Karpas-422 (cell line): ENCODE measurements at places on chromosomes 13 and 19.

DNA sequence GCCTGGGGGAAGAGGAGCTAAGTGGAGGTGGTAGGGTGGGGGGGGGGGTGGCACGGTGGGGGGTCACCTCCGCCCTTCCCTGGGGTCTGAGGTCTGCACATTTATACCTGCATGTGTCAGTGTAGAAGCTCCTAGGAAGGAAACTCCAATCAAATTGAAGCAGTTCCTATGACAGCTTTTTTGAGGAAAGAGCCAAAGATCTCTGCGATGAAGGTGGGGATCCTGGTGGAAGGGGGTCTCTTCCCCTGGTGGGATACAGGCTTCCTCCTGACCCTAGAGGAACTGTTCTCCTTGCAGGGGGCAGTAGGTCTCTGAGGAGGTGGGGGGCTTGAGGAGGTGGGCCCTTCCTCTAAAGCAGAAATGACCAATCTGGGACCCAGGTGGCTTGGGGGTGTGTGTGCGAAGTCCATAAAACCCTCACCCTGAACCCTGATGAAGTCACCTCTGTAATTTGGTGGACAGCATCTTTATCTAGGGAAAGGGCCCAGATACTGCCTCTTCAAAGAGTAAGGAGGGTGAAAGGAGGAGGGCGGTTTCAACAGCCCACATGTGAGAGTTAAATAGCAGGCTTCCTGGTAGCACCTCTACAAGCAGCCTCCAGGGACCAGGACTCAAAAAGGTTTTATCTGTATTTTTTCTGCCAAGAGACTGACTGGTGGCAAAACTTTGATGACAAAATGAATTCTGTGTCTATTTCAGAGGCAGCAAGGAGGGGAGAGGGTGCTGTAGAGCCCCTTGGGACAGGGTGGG, 12.9 kb downstream of the RANBP3 start:
- DNase-seq: no peak

- peak; percentile 87 for DNase-seq
Measured at GRCh38 chr19:18419195-18419698, at the start of gene SSBP4. Gene SSBP4 (plus strand): TSS chr19:18419398. CDS start chr19:18419649, 251 bp downstream.

- DNase-seq: peak; percentile 70
Measured at GRCh38 chr19:4362831-4363545, 19.6 kb downstream of the MPND start.

GRCh38 chr13:99596180-99596579, 94.9 kb downstream of the TM9SF2 start:
- DNase-seq: no peak

- peak; percentile 61 for DNase-seq
Measured at GRCh38 chr19:7858109-7858770, 15.9 kb downstream of the PRR36 start.

DNA sequence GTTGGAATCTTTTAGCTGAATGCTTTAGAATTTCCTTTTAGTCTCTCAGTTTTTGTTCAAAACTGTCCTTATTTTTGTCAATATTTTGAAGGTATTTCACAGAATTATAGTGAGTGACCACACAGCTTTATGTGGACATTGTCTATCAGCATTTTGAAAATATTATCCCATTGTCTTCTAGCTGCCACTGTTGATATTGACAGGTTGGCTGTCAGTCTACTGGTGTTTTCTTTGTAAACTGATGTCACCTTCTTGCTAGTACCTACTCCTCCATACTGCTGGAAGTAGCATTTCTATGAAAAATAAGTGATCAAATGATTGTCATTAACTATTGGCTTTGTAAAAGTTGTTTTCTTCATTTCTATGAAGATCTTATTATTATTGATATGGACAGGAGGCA, 256.8 kb downstream of the KLF12 start:
- DNase-seq: no peak

GRCh38 chr19:34131100-34131499, 41.2 kb upstream of the LSM14A start:
- DNase-seq: no peak

GRCh38 chr13:39253774-39254173, 215.5 kb downstream of the NHLRC3 start:
- peak; percentile 27 for DNase-seq

DNA sequence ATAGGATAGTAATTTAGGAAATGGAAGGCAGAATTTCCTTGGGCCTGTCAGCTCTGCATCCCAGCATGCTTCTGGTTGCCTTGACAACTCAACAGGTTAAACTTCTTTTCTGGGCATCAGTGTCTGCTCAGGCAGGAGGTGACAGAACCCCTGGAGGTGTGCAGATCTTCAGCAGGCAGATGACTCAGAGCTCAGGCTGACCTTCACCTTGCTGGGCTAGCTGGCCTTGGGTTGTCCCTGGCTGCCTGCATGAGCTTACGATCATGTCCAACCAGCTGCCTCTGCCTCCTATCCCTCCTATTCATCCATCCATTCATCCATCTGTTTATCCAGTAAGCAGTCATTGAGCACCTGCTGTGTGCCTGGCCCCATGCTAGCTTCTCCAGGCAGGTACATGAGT, 81.2 kb upstream of the KCTD15 start:
- DNase-seq: no peak

DNA sequence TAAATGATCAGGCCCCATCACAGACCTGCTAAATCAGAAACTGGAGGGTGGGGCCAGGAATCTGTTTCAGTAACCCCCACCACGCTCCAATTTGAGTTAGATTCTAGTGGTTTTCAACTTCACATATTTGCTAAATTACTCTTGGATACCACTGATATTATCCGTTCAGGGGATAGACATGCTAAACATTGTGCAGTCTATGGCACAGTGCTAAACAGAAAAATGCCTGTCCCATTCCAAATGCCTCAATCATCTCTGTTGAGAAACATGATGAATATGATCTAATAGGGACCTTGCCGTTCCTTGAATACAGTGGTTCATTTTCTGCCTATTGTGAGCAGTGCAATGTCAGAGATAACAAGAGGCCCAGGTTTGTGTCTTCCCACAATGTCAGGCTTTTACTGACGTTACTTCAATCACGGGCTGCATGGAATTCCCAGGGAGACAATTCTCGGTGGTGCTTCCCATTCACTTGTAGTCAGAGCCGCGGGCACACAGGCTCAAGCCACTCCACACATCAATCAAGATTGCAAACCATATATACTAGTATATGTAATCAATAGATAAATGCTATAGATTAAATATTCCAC, 52.7 kb downstream of the MYO16 start:
- DNase-seq: no peak

DNA sequence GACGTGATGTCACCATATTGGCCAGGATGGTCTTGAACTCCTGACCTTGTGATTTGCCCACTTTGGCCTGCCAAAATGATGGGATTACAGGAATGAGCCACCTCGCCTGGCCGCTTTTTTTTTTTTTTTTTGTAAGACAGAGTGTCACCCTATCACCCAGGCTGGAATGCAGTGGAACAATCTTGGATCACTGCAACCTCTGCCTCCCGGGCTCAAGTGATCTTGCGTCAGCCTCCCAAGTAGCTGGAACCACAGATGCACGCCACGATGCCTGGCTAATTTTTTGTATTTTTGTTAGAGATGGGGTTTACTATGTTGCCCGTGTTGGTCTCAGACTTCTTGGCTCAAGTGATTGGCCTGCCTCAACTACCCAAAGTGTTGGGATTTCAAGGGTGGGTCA, 28.9 kb upstream of the ZNF808 start:
- no peak for DNase-seq

DNA sequence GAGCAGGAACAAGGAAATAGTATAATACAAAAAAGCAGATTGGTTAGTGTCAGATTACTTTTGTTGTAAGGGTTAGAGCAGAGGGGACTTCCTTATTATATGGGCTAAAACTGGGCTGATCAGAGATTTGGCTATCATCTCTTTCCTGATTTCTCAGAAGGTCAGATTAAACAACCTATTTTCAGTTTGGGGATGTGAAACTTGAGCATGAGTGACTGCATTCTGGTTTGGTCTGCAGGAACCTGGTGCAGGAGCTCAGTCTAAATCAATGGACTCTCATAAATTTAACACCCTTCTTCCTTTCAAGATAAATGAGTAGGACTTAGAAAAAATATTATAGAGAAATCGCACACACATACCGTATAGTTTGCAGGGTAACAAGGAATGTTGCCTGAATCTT, 12.9 kb upstream of the RFXAP start:
- DNase-seq: peak; percentile 93

GRCh38 chr13:43792076-43792881, 5.5 kb upstream of the ENOX1 start:
- no peak for DNase-seq

DNA sequence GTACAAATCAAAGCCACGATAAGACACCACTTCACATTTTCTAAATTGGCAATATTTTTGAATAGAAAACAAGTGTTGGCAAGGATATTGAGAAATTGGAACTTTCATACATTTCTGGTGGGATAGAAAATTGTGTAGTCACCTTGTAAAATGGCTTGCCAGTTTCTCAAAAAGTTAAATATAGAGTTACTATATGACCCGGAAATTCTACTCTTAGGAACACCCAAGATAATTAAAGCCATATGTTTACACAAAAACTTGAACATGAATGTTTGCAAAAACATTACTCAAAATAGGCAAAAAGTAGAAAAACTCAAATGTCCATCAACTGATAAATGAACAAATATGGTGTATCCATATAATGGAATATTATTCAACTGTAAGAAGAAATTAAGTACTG, 552.5 kb downstream of the TBC1D4 start:
- DNase-seq: no peak

DNA sequence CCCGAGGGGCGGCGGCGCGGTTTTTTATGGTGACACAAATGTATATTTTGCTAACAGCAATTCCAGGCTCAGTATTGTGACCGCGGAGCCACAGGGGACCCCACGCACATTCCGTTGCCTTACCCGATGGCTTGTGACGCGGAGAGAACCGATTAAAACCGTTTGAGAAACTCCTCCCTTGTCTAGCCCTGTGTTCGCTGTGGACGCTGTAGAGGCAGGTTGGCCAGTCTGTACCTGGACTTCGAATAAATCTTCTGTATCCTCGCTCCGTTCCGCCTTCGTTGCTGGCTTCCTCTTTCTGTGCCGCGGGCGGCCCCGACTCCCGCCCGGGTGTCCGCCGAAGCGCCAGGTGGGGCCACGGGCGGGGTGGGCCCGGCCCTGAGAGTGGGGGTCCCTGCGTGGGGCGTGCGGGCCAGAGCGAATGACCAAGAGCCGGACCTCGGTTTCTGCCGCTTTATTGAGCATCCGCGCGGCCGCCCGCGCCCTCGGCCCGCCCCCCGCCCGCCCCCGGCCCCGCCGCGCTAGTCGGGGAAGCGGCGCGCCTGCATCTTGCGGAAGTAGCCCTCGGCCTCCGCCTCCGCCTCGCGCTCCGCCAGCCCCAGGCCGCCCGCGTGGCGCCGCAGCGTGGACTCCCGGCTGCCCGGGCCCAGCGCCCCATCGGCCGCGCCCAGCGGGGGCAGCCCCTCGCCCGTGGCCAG, 9.6 kb downstream of the PLPPR3 start:
- DNase-seq: no peak

- peak; percentile 68 for DNase-seq
Measured at GRCh38 chr19:49488046-49488862, 846 bp downstream of the RPL13A start.

- no peak for DNase-seq
Measured at GRCh38 chr13:37997641-37998040, 128.1 kb upstream of the TRPC4 start.

DNA sequence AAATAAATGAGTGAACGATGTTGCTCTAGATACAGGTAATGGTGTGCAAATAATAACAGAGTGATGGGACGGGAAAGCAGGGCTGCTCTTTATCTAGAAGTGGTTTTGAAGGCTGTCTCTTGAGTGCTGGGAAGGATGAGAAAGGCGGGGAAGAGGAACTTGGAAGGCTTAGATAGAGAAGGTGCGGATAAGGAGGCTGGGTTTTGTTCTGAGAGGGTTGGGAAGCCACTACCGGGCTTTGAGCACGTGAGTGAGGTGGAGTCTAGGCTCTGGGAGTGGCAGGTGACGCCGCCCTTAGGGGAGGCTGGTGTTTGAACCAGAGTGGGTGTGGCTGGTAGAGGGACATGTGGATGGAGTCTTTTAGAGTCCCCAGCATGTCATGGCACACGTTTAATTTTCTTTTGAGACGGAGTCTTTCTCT, 811 bp downstream of the ARMC6 start:
- DNase-seq: peak; percentile 92

DNA sequence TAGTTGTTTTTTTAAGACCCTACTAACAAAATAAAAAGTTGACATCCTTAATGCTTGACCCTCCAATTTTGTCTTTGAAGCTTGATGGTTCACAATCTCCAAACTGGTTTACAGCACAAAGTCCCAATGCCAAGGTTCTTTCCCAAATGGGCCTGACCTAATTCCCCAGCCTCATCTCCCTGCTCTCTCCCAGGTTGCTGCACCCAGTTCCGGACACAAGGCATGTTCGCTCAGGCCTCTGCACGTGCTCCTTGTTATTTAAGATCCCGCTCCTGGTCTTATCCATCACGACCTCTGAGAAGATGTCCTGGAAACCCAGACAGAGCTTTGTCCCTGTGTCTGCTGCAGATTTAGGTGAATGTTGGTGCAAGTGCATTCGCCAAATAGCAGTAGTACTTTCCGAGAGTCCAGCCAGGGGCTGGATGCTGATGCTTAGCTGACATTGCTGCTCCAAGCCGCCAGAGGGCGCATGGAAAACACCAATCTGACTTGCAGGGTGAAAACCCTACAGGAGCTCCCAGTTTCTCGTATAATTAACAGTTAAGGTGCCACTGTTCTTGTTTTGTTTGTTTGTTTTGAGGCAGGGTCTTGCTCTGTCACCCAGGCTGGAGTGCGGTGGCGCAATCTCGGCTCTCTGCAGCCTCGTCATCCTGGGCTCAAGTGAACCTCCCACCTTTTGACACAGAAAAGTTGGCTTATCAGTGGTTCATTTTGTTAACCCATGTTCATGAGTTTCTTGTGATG, 18.5 kb downstream of the LYPD3 start:
- DNase-seq: peak; percentile 87

DNA sequence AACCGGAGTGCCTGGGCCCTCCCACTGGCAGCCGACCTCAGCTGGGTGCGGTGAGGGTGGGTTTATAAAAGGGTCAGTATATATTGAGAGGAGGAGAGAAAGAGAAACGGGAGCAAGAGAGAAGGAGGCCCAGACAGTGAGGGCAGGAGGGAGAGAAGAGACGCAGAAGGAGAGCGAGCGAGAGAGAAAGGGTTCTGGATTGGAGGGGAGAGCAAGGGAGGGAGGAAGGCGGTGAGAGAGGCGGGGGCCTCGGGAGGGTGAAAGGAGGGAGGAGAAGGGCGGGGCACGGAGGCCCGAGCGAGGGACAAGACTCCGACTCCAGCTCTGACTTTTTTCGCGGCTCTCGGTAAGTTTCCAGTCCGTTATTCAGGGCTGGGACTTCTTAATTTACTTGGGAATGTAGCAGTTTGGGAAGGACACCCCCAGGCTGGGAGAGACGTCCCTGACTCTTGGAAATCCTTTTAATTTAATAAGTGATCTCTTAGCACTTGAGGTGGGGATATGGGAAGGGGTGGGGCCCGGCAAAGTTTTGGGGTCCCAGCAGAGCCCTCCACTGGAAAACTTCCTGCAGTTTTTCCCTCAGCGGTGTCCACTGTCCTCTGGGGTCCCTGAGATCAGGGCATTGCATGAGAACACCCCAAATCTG, at the start of gene EMP3:
TSS of gene EMP3 (plus strand) at position 288 of the 646 bp plus-strand sequence. CDS start 1,293 bp downstream, outside the sequence.
- DNase-seq: peak; percentile 87

- DNase-seq: no peak
Measured at GRCh38 chr19:58117841-58118575, 20.0 kb upstream of the ZSCAN18 start.

GRCh38 chr13:44601586-44601985, 25.5 kb upstream of the TSC22D1 start:
- DNase-seq: no peak

- DNase-seq: no peak
Measured at GRCh38 chr13:23268441-23268840, 87.7 kb downstream of the SGCG start.

GRCh38 chr19:10815969-10816644, 19.9 kb downstream of the TMED1 start:
- no peak for DNase-seq

- DNase-seq: peak; percentile 61
Measured at GRCh38 chr13:48749699-48750473, 96.2 kb downstream of the CYSLTR2 start.
